ENCODE measurements at places on chromosomes 16 and 17. TPM values are rescaled to one million over a fixed set of nuclear protein-coding genes. Genes with fewer than 3 reads are reported as not detected.

DNA sequence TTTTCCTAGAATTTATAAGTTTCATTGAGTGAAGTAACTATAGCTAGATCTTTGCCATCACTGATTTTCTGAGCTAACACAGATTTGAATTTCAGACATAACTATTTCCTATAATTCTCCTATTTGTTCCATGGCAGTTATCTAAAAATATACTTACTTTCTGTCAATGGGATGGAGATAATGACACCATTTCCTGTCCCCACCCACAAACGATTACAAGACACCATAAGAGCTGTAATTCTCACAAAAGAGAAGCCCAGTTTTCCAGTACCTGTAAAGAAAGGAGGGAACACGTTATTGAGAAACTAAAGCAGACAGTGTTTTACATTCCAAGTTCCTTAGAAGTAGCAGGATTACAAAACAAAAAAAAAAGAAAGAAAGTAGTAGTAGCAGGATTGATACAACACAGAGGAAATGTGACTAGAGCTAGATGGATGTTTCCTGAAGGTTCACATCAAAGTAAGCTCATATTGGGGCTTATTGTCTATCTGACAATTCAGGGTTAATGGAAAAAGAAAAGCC, 110.9 kb upstream of the TOB1 start:
- DNase-seq: no peak

- no peak for DNase-seq
These were observed 31.8 kb downstream of the MRM1 start for GRCh38 chr17:36632916-36633771.

- DNase-seq: no peak
These were observed 17.7 kb upstream of the CBFB start for GRCh38 chr16:67011274-67011673.

DNA sequence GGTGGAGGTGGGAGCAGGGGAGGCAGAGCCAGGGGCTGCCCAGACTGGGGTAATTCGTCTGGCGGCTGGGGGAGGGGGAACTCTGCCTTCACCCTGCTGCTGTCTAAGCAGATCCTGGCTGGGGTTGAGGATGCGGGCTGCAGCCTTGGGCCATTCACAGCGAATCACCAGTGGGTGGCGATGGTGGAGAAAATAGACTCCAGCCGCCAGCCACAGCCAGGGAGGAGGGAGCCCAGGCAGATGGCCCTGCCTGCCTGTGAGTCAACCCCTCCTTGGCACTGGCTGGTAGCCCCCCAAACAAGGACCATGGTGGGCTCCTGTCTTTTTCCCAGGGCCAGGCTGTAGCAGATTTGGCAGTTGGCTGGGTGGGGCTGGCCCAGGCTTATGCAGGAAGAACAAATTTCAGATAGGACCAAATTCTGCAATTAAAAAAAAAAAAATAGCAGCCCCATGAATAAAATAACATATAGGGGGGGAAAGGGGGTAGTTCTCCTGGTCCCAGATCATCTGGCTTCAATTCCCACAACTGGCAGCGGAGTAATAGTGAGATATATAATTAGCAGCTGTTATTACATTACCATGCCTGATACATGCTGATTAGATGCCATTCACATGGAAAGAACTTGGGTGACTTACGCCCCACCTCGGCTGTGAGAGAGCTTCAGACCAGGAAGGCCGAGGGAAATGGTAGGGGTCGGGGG, 41.5 kb upstream of the CDH5 start:
- no peak for DNase-seq

GRCh38 chr16:47392081-47392480, 68.8 kb downstream of the ITFG1 start:
- DNase-seq: peak; percentile 4

GRCh38 chr16:85225257-85225656, 113.0 kb upstream of the CIBAR2 start:
- no peak for DNase-seq

DNA sequence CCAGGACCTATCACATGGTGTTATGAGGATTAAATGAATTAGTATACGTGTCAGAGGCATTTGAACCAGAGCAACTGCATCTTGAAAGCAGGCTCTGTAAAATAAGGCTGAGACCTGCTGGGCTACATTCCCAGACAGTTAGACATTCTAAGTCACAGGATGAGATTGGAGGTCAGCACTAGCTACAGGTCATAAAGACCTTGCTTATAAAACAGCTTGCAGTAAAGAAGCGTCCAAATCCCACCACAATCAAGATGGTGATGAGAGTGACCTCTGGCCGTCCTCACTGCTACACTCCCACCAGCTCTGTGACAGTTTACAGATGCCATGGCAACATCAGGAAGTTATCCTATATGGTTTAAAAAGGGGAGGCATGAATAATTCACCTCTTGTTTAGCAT, 71.8 kb downstream of the IRF8 start:
- peak; percentile 31 for DNase-seq

- DNase-seq: no peak
These were observed 22.9 kb downstream of the DHRS7B start for GRCh38 chr17:21149621-21150020.

GRCh38 chr17:38918129-38918913, 7.1 kb upstream of the LASP1NB start:
- DNase-seq: no peak

- DNase-seq: peak; percentile 76
These were observed 19.7 kb downstream of the IGF2BP1 start for GRCh38 chr17:49016775-49017463.

DNA sequence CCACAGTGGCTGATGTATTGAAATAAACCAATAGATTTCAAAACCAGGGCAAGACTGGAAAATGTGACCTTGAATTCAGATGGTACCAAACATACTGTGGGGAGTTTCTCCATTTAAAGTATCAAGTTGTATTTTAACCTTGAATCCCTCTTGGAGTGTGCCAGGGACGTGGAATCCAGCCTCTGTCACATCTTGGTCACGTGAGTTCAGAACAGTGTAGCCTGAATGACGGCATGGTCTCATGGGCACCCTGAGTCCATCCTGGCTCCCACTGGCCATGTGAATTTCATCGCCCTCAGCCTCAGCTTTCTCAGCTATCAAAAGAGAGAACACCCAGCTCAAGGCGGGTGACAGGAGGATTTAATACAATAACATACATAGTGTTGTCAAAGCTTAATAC, 6.8 kb downstream of the ZNF771 start:
- no peak for DNase-seq

- DNase-seq: peak; percentile 92
These were observed 1.5 kb downstream of the COL1A1 start for GRCh38 chr17:50199803-50200456.

DNA sequence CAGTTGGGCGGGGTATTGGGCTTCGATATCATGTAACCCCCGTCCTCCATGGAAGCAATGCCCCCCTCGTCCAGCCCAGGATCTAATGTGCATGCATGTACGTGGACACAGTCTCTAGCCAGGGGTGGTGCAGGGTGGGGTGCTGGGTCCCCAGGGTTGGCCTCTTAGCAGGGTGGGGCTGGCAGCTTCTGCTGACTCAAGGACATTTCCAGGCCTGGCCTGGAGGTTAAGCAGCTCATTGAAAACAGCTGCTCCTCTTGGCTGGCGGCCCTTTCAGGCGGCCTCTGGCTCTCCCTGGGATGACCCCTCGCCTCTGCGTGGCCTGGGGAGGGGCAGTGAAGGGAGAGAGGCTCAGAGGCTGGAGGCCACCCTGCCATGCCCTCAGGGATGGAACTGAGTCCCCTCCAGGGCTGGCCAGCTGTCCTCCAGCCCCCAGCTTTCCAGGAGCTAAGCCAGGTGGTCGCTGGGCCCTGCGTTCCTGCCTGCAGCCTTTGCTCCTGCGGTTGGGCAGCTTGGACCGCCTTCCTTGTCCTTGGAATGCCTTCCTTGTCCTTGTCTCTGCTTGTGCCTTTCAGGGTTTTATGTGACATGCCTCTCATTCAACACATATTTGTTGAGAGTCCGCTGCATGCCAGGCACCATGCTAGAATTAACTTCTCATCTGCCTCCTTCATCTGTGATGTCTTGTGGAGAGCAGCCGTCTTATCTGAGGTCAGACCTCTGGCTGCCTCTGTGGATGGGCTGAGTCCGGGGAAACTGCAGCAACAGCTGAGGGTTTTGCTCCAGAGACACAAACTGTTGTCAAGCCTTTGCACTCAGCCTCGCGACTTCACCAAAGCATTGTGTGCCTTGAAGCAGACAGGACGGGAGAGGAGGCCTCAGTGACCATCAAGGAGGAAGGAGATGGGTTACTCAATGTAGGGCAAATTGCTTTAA, 26.6 kb downstream of the MRC2 start:
- DNase-seq: no peak

GRCh38 chr17:6623941-6624340, 16.6 kb downstream of the KIAA0753 start:
- no peak for DNase-seq

DNA sequence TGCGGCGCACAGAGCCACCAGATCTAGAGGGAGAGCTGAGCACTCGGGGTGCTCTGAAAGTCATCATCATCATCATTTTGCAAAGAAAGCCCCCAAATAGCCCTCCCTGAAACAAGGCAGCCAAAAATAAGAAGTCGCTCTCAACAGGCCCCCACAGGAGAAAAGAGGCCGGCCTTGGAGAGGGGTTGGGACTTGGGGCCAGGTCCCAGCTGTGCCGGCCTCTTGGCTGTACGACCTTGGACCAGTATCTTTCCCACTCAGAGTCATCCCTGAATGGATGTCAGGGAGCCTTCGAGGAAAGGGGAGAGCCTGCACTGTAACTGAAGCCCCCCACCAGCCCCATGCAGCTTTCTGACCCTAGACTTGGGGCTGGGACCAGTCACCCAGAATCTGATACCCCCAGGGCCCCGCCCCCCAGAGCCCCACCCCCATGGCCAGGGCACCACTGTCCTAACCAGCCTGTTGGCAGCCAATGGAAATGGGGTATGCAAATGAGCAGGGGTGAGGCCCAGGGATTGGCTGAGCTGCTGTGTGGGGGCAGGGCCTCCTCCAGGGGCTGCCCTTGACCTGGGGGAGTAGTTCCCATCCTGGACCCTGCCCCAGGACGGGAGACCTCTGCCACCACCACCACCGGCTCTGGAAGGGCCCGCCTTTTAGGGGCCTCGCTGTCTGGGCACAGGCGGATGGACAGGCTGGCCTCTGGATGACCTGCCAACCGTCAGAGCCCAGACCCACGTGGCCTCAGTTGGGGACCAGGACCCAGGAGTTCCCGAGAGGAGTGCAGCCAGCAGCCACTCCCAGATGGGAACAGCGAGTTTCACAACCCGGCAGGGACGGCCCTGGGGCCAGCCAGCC, 15.4 kb downstream of the ZFPM1 start:
- DNase-seq: no peak

DNA sequence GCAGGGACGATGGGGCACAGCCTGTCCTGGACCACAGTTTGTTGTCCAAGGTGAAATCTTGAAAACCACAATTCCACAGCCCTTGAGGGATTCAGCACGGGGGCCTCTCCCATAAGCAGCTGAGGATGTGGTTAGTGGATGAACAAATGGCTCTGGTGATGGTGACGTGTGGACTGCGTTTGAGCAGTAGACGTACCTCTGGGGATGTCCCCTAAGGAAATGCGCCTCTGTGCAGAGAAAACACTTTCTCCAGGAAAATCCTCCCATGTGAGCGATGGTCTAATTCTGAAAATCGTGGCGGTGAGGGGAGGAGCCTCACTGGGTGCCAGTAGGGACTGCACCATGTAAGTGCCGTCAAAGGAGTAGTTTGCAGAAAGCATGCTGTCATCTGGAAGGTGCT, 2.7 kb upstream of the SEPTIN12 start:
- no peak for DNase-seq

DNA sequence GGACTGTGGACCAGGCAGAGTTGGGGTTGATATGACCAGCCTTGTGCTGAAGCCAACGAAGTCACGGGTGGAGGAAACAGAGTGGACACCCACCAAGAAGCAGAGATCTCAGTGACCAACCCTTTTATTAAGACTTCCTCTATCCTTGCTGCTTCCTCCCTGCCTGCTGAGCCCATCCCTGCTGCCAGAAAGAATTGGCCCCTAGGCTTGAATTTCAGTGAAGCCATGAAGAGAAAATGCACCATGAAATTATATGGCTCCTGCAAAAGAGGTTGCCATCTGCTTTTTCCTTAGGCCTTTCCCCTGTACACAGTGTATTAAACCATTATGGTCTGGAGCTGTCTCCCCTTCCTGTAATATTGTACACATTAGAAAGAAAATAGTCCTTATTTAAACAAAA, 246.7 kb downstream of the HS3ST3B1 start:
- DNase-seq: no peak

Gene TLCD3B
- 3.2 TPM for polyA plus RNA-seq

Gene CSH1
- polyA plus RNA-seq: 0.30 TPM

Gene KRT31
- not detected for polyA plus RNA-seq

Gene MYADML2
- 0.07 TPM for polyA plus RNA-seq

Gene TSPAN10
- 1.2 TPM for polyA plus RNA-seq

Gene TEDC2
- polyA plus RNA-seq: 6.4 TPM

Gene IKZF3
- polyA plus RNA-seq: 2.4 TPM

Gene FLYWCH2
- polyA plus RNA-seq: 9.4 TPM

Gene PIRT
- polyA plus RNA-seq: 6.5 TPM

Gene KRTAP17-1
- 0.07 TPM for polyA plus RNA-seq

Gene ZP2
- polyA plus RNA-seq: 0.27 TPM
